Fibroblast of skin of left biceps (primary cell): ENCODE measurements at places on chromosomes 16 and 17.

GRCh38 chr17:44919885-44920564, 4.7 kb upstream of the GFAP start:
- DNase-seq, result peak; percentile 31

GRCh38 chr16:29809850-29810698, 1.9 kb upstream of the PRRT2 start:
- no peak for DNase-seq

DNA sequence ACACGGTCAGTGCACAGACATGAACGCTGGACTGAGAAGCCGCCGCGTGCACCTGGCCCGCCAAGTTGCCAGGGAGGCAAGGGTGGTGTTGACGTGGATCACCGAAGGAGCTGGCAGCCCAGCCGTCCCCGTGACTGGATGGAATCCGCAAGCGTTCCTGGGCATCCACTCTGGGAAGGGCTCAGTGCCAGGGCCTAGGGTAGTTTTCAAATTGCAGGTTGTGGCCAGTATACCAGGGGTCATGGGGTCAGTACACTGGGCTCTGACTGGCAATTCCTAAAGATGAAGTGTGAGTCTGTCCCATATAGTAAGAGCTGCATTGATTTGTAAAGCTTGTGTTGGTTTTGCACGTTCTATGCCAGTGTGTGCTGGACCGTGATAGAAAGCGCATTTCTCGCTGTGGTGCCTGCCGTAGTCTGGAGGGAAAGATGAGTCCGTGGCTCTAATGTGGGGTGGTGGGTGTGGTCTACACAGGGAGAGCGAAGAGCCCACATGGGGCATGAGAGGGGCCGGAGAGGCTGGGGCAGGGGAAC, 21.1 kb upstream of the METRNL start:
- DNase-seq, result no peak

GRCh38 chr16:48524348-48525200, 85.4 kb downstream of the N4BP1 start:
- DNase-seq, result no peak

DNA sequence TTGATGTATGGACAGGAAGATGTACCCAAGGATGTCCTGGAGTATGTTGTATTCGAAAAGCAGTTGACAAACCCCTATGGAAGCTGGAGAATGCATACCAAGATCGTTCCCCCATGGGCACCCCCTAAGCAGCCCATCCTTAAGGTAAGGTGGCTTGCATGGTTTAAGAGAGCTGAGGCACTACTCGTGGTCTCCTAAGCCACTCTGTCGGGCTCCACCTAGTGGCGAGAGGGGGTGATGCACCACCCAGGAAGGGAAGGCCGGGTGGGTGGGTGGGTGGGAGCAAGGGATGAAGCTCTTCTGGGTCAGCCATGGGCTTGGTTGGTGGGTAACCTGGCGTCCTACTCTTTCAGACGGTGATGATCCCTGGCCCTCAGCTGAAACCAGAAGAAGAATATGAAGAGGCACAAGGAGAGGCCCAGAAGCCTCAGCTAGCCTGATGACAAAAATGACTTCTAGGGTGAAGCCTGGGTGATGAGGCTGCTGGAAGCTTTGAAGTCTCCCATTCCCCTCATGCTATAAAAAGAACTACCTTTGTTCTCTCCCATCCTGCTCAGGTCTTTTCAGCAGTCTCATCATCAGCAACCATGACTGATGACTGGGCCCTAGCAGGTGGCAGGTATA, 21.5 kb downstream of the GPR179 start:
- no peak for DNase-seq

GRCh38 chr17:83131401-83132011, 52.1 kb downstream of the METRNL start:
- DNase-seq, result no peak

DNA sequence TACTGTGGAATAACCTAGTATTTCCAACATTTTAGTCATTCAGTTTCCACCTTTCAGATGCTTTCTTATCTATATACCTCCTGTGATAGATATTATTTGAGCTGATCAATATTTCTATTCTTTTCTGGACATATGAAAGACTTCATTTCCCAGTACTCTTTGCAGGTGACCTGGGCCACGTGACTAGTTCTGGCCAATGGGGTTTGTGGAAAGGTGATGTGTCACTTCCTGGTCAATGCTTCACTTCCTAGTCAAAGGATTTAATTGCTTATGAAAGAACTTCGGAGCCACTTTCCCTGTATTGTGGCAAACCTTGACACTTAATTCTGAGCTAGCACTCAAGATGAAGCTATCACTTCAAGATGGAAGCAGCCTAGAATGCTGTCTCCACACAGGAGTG, 248.9 kb upstream of the FOXF1 start:
- DNase-seq, result no peak

- DNase-seq, result no peak
Observed at GRCh38 chr17:79087428-79088143, 13.0 kb downstream of the ENGASE start.

DNA sequence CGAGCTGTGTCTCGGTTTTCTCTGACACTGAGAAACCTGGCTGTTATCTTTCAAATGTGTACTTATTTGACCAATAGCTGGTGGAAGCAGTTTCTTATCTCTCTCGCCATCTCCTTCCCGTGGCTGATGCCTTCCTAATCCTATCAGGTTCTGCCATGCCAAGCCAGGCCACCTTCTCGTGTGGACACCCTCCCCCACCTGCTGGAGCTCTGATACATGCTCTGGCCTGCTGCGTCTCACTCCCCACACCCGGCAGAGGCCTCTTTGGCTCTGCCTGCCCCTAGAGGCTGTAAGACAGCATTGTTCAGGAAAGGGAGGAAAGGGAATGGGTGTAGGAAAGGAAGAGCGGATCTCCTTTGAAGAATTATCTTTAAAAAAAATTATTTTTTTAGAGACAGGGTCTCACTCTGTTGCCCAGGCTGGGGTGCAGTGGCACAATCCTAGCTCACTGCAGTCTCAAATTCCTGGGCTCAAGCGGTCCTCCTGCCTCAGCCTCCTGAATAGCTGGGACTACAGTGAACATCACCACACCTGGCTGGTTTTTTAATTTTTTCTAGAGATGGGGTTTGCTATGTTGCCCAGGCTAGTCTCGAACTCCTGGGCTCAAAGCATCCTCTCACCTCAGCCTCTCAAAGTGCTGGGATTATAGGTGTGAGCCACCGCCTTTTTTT, 7.5 kb upstream of the ARMC5 start:
- DNase-seq, result no peak
